ENCODE measurements at places on chromosomes 6 and 20. TPM values are rescaled to one million over a fixed set of nuclear protein-coding genes. Genes with fewer than 3 reads are reported as not detected.

The SLC22A2 gene
- not detected for total RNA-seq

DNA sequence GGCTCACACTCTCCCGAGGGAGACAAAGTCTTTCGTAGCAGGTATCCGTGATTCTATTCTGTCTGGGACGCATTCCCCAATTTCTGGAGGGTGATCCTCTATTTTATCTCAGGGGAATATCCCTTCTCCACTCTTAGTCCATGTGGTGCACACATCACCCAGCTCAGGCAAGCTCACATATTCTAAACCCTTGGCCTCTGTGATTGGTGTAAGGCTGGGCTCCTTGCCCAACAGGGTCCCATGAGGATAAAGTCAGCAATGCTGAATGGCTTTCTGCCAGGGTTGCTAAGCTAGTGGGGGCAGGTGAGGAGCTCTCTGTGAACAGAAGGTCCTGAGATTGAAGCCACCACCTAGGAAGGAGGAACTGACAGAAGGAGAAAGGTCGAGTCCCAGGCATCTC, 137.2 kb downstream of the CDH26 start:
- no peak for DNase-seq

The BEND6 gene
- total RNA-seq = 0.45 TPM

GRCh38 chr20:21577551-21577950, 63.7 kb upstream of the NKX2-2 start:
- DNase-seq = no peak

The BPIFA1 gene
- total RNA-seq = not detected

- no peak for DNase-seq
Observed at GRCh38 chr6:32151181-32151862, 417 bp downstream of the PRRT1 start.

DNA sequence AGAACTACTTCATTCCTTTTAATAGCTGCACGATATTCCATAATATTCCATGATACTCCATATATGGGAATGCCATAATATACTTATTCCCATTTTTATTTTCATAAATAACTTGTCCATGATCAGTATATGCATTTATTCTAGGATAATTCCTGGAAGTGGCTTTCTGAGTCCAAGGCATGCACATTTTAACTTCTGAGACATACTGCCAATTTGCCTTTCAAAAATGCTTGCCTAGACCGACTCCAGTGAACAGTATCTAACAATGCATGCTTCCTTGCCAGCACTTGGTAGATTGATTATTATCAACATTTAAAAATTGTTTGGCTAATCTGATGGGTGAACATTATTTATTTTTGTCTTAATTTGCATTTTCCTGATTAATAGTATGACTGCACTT, 54.0 kb downstream of the SPTLC3 start:
- DNase-seq = no peak

The CDH22 gene
- total RNA-seq = 0.42 TPM

DNA sequence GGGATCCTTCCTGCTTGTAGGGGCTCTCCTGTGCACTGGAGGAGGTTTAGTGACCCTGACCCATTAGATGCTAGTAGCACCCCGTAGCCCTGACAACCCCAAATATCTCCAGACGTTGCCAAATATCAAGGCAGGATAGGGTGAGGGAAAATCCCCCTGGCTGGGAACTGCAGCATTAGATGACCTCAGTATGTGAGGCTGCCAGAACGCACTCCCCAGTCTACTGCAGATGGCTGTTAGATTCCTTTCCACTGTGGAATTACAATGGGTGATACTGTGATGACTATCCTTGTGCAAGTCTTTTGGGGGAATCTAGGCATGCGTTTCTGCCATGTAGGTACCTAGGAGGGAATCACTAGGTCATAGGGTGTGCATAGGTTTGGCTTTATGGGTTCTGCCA, 226.3 kb upstream of the KCNG1 start:
- DNase-seq = no peak

GRCh38 chr6:56959938-56960337, 5.0 kb downstream of the BEND6 start:
- DNase-seq = no peak

GRCh38 chr6:15427331-15428070, 181.6 kb downstream of the JARID2 start:
- no peak for DNase-seq

DNA sequence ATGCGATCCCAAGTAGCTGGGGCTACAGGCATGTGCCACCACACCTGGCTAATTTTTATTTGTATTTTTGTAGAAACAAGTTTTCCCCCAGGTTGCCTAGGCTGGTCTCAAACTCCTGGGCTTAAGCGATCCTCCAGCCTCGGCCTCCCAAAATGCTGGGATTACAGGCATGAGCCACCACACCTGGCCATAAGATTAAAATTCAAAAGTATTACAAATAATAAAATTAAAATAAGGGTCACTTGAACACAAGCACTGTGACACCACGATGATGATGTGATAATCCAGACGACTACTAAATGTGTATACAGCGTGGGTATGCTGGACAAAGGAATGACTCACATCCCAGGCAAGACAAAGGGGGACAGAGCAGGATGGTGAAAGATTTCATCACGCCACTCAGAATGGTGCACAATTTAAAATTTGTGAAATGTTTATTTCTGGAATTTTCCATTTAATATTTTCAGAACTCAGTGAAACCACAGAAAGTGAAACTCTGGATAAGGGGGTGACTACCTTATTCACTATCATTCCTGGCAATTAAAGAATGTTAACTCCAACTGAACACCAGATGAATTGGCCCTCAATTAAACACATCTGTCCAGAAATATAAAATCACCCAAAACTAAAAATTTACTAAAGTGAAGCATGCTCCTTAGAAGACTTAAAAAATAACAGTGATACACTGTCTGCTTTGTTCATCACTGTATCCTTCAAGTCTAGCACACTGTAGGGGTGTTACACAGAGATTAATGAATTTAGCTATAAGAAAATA, 13.1 kb downstream of the B4GALT5 start:
- DNase-seq = no peak

- DNase-seq = no peak
Observed at GRCh38 chr6:90214966-90215365, 81.7 kb downstream of the BACH2 start.

The TP53TG5 gene
- total RNA-seq = 1.1 TPM

The EEF1A2 gene
- total RNA-seq = 17.8 TPM

DNA sequence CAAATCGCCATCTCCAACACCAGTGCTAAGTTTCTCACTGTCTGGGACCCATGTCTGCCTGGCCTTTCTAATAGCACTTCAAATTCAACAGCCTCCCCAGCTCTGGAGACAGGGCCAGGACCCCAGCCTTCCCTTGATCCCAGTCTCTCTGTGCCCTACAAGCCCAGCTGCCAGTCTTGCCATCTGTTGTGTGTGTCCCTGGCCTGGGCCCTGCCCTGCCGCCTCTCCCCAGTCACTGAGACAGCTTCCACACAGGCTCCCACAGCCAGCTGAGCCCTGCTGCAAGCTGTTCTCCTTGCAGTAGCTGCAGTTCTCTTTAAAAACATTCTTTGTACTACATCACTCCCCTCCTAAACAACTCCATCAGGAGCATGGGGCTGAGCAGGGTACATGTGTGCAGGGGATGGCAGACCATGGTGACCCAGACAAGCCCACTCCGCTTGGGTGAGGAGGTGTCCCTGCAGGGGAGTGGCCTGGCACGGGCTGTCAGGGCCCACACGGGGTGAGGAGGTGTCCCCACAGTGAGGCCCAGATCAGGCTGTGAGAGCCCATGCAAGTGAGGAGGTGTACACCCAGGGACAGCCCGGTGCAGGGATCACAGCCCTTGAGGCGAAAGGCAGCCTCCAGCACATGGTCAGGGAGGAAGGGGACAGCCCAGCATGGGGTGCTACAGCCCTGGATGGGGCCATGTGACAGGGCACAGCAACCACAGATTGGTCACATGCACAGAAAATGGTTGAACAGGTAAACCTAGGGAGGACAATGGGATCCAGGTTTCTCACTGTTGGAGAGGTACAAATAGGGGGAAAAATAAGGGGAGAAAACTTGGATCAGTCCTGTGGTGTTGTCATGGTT, 16.2 kb downstream of the CST7 start:
- DNase-seq = no peak

DNA sequence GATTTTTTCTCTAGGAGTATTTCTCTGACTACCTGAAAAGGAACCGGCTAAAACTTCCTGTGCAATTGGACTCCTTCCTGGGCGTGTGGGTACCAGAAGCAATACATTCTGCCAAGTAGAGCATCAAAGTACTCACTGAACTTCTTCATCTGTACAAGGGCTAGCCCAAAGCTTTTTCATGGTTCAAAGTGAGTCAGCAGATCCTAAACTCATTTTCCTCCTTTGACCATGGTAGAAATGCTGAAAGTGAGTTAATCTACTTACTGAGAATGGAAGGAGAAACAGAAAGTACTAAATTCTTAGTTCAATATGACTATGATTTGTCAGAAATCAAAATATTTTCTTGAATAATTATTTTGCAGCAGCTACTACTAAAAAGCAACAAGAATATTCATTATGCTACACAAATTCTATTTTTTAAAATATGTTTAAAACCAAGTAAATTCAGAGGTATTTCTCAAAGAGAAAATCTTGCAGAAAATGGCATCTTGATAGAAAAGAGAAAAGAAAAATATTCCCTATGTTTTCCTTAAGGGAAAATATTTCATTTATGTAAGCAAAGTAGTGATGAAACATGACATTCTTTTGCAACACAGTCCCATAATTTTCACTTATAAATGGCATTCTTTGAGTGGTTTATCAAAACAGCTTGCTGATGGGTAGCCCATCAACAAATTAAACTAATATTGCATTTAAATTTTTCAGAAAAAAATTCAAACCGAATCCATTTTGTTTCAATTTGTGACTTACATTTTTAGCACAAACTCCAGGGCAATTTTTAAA, 3.7 kb upstream of the BEND6 start:
- no peak for DNase-seq

DNA sequence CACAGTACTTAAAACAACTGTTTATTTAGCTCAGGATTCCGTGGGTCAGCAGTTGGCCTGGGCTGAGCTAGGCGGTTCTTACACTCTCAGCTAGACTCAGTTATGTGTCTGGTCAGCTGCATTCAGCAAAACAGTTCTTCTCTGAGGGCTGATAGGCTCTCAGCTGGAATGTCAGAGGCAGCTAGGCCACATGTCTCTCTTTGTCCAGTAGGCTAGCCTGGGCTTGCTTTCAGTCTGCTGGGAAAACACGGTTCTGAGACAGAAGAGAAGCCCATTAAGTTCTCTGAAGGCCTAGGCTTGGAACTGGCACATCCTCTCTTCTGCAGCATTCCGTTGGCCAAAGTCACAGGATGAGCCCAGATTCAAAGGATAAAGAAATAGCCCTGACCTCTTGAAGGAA, 65.6 kb downstream of the TULP4 start:
- no peak for DNase-seq

GRCh38 chr6:84002226-84002625, 31.3 kb upstream of the MRAP2 start:
- DNase-seq = no peak

The KIF6 gene
- total RNA-seq = 0.83 TPM

The PTGIS gene
- 125 TPM for total RNA-seq
